Activated T-helper 9 cell treated with anti-CD3 and anti-CD28 coated beads, Interleukin-2, amount 50 U/mL, for 16 hours (primary cell): ENCODE measurements at places on chromosomes 13 and 19.

DNA sequence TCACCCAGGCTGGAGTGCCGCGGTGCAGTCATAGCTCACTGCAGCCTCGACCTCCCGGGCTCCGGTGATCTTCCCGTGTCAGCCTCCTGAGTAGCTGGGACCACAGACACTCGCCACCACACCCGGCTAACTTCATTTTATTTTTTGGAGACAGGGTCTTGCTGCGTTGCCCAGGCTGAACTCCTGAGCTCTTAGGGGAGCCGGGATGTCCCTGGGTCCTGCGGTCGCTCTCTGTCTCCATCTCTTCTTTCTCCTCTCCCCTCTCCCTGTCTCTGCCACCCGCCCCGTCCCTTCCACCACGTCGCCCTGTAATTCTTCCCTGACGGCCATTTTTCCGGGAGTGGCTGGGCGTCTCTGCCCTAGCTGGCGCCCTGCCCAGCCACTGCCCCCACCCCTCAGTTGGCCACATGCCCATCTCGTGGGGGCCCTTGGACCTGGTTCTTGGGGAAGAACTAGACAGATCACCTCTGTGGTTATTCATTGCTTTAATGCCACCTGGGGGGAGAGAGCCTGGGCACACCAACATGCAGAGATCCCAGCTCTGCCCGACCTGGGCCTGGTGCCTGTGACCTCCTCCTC is 18.9 kb downstream of the ARID3A start:
- no peak for DNase-seq

DNA sequence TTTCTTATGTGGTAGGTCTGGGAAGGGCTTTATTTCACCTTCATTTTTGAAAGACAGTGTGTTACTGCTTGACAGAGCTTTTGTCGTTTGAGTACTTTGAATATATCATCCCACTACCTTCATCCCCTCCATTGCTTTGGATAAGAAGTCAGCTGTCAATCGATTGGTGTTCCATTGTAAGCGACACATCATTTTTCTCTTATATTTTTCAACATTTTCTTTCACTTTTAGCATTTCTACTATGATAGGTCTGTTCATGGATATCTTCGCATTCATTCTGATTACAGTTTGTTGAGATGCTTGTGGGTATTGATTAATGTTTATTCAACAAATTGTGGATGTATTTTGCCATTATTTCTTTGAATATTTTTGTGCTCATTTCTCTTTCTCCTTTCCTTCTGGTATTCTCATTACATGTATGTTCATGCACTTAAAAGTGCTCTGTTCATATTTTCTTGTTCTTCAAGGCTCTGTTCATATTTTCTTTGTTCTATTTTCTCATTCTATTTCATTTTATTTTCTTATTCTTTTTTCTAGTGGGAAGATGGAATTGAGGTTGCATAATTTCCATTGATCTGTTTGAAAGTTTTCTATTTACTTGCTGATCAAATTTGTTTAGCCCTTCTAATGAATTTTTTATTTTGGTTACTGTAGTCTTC is 29.2 kb downstream of the ZNF546 start:
- no peak for DNase-seq

DNA sequence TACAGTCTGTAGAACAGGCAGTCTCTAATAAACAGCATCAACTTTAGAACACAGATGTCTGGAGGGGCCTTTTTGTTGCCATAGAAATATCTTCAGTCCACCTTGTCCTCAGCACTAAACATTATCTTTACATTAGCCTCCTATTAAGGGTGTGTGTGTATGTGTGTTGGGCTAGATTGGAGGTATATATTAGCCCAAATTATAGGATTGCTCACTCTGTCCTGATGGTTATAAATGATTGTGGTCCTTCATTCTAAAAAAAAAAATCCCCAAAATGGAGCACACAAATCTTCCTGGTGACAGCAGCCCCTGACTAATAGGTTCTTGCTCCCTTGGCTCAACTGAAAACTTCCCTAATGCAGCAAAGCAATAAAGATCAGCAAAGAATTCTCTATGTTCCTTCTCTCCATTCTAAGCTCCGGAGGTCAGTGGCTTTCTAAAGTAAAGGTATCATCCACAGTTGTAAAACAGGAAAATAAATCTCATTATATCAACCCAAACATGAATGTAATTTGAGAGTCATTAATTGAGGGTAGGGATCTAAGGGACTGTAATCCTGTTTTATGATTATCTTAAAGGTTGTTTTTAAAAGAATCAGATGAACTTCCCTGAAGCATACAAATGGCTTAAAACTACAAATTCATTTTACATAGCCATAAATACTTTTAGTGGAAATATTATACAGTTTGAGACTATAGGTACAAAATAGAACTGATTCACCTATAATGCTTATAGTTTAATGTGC is 232.7 kb downstream of the KLF12 start:
- DNase-seq = no peak

- no peak for DNase-seq
These were observed 1.9 kb upstream of the MADCAM1 start for GRCh38 chr19:494171-495080.

- peak; percentile 24 for DNase-seq
These were observed 15.9 kb downstream of the ZNF787 start for GRCh38 chr19:56105090-56105701.

- no peak for DNase-seq
These were observed 1.8 kb upstream of the CREB3L3 start for GRCh38 chr19:4151623-4152022.

- DNase-seq = no peak
These were observed 287.4 kb downstream of the PCDH17 start for GRCh38 chr13:57918913-57919312.

DNA sequence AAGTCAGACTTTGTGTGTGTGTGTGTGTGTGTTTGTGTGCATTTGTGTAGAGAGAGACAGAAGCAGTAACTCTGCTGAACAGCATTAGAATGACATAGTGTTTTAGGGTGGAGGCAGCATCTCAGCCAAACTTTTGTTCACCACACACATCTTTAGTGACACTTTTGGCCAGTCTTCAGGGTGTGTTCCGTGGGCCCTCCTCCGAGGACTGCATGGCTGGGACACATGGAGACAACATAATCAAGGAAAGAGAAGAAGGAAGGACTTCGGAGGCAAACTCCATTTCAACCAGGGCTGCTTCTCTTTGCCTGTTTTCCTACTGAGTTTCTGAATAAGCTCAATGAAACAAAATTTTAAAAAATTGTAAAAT is 205.1 kb downstream of the LHFPL6 start:
- no peak for DNase-seq

GRCh38 chr13:71677124-71677523 is 189.9 kb downstream of the DACH1 start:
- no peak for DNase-seq

DNA sequence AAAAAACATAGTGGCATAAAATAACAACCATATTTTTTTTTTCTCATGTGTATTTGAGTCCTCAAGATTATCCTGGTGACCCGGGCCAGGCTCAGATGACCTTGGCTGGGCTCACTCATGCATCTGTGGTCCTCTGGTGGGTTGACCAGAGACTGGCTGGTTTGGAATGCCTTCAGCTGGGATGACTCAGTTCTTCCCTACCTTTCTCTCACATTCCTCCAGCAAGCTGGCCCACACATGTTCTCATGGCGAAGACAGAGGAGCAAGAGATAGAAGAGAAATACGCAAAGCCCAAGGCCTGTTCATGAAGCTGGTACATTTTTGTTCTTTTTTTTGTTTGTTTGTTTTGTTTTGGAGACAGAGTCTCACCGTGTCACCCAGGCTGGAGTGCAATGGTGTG is 14.3 kb upstream of the ZNF541 start:
- DNase-seq = no peak

DNA sequence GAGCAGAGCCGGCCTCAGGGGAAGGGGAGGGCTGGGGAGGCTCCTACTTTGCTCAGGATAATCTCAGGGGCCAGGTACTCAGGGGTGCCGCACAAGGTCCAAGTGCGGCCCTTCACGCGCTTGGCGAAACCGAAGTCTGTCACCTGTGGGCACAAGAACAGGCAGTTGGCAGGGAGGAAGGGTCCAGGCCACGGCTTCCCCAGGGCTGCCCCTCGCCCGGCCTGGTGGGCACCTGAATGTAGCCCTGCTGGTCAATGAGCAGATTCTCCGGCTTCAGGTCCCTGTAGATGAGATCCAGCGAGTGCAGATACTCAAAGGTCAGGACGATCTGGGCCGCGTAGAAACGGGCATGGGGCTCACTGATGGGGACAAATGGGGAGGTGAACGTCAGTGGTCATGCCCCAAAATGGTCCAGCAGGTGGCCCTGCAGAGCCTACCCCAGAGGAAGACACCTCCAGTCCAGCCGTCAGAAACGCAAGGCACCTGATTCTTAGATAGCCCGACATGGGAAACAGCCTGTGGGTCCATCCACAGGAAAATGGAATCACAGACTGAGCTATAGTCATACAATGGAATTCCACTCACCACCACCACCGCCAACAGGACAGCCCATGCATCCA is 7.1 kb upstream of the SAMD1 start:
- DNase-seq = no peak

- no peak for DNase-seq
These were observed 119.8 kb downstream of the ATP11A start for GRCh38 chr13:112809332-112810315.

GRCh38 chr19:2813235-2814160 is 6.2 kb upstream of the ZNF554 start:
- no peak for DNase-seq

GRCh38 chr19:34337739-34338138 is 27.3 kb upstream of the GPI start:
- no peak for DNase-seq

DNA sequence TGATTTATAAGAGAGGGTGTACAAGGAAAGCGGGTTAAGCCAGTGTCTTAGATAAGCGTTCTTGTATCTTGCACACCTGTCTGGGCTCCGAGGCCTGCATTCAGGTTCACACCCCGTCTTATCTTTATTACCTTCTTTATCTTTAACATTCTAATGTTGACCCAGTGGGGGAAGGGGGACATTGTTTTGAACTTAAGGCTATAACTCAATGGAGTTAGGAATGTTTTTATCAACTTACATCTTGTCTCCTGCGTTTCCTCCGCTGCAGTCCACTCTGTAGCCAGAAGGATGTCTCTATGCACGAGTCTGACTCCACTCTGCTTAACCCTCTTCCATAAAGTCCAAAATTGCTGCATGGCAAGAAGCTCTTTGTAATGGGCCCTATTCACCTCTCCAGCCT is 71.2 kb downstream of the FGF9 start:
- DNase-seq = no peak

GRCh38 chr19:44636439-44637389 is 7.0 kb upstream of the PVR start:
- no peak for DNase-seq

GRCh38 chr13:98665638-98665995 is 86.9 kb downstream of the SLC15A1 start:
- DNase-seq = no peak

DNA sequence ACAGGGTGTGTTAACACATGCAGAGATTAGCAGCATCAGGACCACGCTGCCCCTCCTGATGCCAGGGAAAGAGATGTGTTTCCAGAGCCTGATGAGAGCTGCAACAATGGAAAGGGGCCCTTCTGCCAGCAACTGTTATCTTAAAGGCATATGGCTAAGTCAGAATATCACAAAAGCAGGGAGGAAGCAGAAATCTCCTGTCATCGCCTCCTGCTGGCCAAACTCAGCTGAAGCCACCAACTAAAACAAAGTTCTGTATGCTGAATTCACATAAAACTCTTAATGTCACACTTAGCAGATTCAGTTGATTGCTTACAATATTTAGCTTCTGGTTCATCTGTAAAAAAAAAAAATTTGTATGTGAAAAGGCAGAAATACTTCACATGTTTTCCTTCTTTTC is 178.2 kb downstream of the GPC5 start:
- DNase-seq = no peak

DNA sequence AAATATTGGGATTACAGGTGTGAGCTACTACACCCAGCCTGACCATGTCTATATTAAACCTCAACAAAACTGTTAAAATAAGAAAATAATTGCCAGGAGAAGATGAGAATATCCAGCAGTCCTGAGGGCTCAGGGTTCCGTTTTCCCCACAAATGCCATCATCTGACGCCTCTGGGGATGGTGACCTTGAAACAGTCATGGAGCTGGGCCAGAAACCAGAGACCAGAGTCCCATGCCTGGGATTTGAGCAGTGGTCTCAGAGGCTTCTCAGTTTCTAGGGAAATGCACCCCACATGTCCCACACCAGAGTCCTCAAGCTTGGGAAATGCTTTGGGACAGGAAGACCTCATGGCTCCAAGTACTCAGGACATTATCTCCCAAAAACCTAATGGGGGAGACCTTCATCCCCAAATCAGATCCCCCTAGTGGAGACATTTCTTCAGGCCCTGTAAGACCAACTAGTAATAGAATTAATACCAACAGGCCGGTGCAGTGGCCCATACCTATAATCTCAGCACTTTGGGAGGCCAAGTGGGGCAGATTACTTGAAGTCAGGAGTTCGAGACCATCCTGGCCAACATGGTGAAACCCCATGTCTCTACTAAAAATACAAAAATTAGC is 2.9 kb upstream of the MAP1S start:
- no peak for DNase-seq

- DNase-seq = peak; percentile 52
These were observed 31.3 kb upstream of the ISYNA1 start for GRCh38 chr19:18469069-18469846.

GRCh38 chr13:111406636-111407035 is 86.2 kb downstream of the TEX29 start:
- DNase-seq = no peak

- no peak for DNase-seq
These were observed 160.1 kb upstream of the SOX1 start for GRCh38 chr13:111906816-111907215.
